ENCODE measurements at places on chromosomes 6 and 20. TPM values are rescaled to one million over a fixed set of nuclear protein-coding genes. Genes with fewer than 3 reads are reported as not detected.
A peak's percentile ranks its signal among the peaks of the same experiment; 100 is the strongest.

The SLC39A7 gene
- total RNA-seq: 140 TPM

- DNase-seq: no peak
Observed at GRCh38 chr6:15504581-15505350, 158.1 kb downstream of the DTNBP1 start.

DNA sequence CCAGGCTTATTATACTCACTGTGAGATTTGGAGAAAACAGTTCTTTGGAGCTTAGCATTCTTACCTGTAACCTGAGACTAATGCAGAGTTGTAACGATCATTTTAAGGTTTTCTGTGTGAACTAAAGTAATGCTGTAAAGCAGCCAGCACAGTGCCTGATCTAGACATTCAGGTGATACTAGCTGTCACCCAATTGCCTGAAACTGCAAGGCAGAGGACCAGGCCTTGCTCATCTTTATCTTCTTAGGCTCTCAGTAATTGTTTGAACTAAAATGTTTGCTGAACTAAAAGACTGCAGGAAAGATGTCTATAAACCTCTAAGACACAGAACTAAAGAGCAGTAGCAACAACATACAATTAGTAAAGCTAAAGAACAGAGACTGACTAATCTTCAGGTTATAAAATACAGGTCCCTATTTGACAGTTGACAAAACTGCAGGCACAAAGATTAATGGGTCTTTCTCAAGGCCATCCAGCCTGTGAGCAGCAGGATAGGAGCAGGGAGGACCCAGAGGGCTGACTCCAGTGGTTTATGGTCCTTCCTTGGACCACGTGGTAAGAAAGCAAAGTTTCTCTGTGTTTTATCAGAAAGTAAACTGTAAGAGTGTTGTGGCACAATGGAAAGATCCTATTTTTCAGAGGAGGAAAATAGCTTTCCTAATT is 31.4 kb downstream of the SMLR1 start:
- DNase-seq: peak; percentile 67

DNA sequence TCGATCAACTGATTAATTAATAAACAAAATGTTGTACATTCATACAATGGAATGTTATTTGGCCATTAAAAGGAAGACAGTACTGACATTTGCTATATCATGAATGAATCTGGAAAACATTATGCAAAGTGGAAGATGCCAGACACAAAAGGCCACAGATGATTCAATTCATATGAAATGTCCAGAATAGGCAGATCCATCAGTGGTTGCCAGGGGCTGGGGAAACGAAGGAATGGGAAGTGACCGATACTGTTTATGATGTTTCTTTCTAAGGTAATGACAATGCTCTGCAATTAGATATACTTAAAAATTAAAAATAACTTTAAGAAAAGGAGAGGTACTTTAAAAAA is 37.2 kb downstream of the ELOVL5 start:
- DNase-seq: no peak

All from Caco-2 (cell line).